Activated B cell treated with CpG ODN at 0.5 μM for 24 hours (primary cell): ENCODE measurements at places on chromosomes 11 and 22.

- H3K4me1 ChIP-seq, result no peaks in the 10 kb centered on the region
- no peak for DNase-seq
- H3K36me3 ChIP-seq, result no peaks in the 10 kb centered on the region
- H3K4me3 ChIP-seq, result no peak overlapping the region
Measured at GRCh38 chr11:112523477-112523876, 262.8 kb upstream of the PLET1 start.

DNA sequence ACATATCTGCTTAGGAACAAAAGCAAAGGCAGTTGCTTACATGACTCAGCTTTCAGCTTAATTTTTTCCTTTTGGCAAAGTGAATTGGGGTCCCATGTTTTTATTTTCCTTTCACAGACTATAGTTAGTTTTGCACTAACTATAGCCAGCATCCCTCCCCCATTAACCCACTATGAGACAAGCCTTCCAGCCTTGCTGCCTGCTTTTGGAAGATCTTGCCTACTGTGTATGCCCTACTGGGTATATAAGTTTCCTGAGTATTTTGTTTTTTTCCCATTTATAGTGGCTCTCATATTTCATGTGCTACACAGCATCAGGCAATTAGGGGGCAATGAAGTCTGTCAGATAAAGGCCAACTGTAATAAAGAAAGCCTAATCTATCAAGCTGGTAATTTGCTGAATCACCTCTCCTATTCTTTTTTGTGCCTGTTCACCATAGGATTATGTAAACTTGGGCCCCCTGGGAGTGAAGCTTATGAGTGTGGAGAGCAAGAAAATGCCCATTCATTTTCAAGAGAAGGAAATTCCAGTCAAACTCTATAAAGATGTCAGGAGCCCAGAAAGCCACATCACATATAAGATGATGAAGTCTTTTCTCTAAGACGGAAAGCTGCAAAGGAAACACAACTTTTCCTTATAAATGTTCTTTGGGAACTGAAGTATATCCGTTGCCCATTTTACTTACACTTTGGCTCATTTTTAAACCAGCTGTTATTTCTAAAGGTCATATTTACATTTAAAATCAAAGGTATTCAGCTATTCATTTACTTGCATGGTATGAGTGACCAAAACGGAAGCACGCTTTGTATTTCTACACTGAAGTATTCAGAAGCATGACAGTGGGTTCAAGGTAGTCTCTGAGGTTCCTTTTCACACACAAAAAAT is 64.0 kb downstream of the CCDC83 start:
- no peak overlapping the region for H3K27ac ChIP-seq
- peaks cover 20% of the 10 kb centered on the region for H3K27me3 ChIP-seq
- H3K36me3 ChIP-seq, result no peaks in the 10 kb centered on the region
- no peak for DNase-seq
- no peaks in the 10 kb centered on the region for H3K4me1 ChIP-seq

GRCh38 chr11:50298182-50298988 is 265.7 kb downstream of the OR4C45 start:
- no peaks in the 10 kb centered on the region for H3K4me1 ChIP-seq
- no peak overlapping the region for H3K4me3 ChIP-seq
- no peaks in the 10 kb centered on the region for H3K27me3 ChIP-seq
- H3K36me3 ChIP-seq, result no peaks in the 10 kb centered on the region
- DNase-seq, result no peak
- no peak overlapping the region for H3K27ac ChIP-seq

- DNase-seq, result no peak
- H3K36me3 ChIP-seq, result peaks cover 61% of the 10 kb centered on the region
- no peak overlapping the region for H3K4me3 ChIP-seq
- no peaks in the 10 kb centered on the region for H3K27me3 ChIP-seq
Measured at GRCh38 chr22:47042861-47043496, 280.5 kb downstream of the TBC1D22A start.

- peaks cover 9% of the 10 kb centered on the region for H3K4me1 ChIP-seq
- H3K36me3 ChIP-seq, result no peaks in the 10 kb centered on the region
- H3K4me3 ChIP-seq, result no peak overlapping the region
- H3K27ac ChIP-seq, result no peak overlapping the region
Measured at GRCh38 chr11:26186389-26186788, 145.5 kb upstream of the ANO3 start.

GRCh38 chr11:44742508-44743246 is 15.9 kb downstream of the TSPAN18 start:
- H3K4me3 ChIP-seq, result no peak overlapping the region
- no peaks in the 10 kb centered on the region for H3K36me3 ChIP-seq
- no peak for DNase-seq

DNA sequence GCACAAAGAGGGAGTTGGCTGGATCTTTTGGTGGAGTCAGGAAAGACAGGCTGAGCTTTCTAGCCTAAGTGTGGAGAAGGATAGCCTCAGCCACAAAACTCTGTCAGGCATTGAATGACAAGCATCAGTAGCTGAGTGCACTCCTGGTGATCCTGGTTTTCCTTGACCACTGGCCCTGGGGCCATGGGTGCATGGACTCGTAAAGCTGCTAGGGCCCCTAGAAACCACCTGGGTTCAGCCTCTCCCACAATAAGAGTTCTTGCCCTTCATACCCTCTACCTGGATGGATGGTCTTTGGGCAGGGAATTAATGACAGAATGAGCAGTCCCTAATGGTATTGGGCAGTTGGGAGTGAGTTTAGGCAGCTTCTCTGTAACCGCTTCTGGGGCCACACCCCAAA is 22.9 kb downstream of the TUB start:
- H3K27ac ChIP-seq, result no peak overlapping the region
- no peaks in the 10 kb centered on the region for H3K27me3 ChIP-seq
- no peaks in the 10 kb centered on the region for H3K4me1 ChIP-seq
- H3K4me3 ChIP-seq, result no peak overlapping the region
- no peak for DNase-seq
- H3K36me3 ChIP-seq, result peaks cover 57% of the 10 kb centered on the region

- H3K36me3 ChIP-seq, result no peaks in the 10 kb centered on the region
- H3K4me1 ChIP-seq, result no peaks in the 10 kb centered on the region
- H3K27me3 ChIP-seq, result peaks cover 6% of the 10 kb centered on the region
Measured at GRCh38 chr11:86625544-86625943, 46.9 kb downstream of the ME3 start.

DNA sequence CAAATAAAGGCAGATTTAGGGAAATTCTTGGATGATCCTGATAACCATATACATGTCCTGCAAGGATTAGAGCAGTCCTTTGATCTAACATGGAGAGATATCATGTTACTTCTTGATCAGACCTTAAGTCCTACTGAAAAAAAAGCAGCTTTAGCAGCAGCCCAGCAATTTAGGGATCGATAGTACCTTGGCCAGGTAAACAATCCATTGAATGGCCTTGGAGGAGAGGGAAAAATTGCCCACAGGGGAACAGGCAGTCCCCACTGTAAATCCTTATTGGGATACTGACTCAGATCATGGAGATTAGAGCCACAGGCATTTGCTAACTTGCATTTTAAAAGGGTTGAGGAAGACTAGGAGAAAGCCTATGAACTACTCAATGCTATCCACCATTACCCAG is 47.8 kb downstream of the PRSS23 start:
- no peak for DNase-seq
- no peak overlapping the region for H3K4me3 ChIP-seq

DNA sequence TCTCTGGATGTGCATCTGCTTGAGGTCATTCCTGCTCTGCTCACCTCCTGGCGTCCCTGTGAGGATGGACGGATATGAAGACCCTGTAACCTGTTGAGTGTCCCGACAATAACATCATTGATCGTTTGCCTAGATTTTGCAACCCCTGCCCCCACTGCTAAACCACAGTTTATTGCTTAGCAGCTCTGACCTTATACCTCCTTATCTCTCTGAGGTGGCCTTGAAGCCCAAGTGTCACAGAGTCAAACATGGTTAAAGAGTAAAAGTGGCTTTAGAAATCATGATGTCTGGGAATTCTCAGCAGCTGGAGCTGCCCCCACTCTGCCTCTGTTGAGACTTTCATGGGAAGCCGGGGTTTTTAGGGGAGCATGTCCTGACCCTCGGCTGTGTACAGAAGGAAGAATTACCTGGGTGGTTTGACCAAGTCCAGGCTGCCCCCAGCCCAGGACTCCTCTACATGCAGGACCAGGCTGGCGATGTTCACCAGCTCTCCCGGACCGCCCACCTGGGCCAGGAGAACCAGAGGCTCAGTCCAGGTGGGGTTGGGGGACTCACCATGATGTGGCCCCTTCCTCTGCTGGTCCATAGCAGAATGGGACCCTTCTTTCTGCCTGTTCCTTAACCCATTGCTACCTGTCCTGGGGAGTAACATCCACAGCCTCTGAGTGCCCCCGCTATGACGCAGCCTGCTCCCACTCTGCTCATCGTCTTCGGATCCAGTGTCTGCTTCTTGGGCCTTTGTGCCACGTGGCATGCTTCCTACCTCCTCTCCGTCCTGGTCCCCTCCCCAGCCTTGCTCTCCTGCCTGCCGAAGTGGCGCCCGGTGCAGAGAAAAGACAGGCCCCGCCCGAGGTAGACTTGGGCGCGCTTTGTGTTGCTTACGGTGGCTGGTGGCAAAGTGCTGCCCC is 33.4 kb upstream of the FTH1 start:
- H3K4me1 ChIP-seq, result peaks cover 3% of the 10 kb centered on the region
- H3K36me3 ChIP-seq, result peaks cover 14% of the 10 kb centered on the region
- no peak overlapping the region for H3K27ac ChIP-seq
- DNase-seq, result no peak

- no peak for DNase-seq
- no peaks in the 10 kb centered on the region for H3K36me3 ChIP-seq
- H3K4me1 ChIP-seq, result peaks cover 15% of the 10 kb centered on the region
- H3K27ac ChIP-seq, result no peak overlapping the region
- H3K27me3 ChIP-seq, result peaks cover 17% of the 10 kb centered on the region
Measured at GRCh38 chr11:13897646-13898276, 64.8 kb upstream of the SPON1 start.

DNA sequence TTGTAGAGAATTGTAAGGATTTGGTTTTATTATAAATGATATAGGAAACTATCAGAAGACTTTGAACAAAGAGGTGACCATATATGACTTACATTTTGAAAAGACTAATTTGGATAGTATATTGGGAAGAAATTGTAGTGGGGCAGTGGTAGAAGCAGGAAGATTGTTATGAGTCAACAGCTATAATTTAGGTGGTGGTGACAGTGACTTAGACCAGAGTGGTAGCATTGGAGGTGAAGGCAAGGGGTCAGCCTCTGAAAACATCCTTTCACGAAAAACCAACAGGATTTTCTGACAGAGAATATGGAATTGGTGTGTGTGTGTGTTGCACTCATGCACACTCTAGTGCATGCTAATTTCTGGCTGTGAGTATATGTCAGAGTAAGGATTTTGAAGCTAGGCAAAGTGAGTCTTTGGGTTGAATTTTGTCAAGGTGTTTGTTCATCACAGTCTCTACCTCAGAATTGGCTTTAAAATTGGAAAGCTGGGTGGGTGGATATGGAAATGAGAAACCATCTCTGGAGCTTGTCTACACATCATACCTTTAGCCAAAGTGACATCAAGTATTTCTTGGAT is 8.2 kb upstream of the HBE1 start:
- H3K4me1 ChIP-seq, result no peaks in the 10 kb centered on the region
- H3K27ac ChIP-seq, result no peak overlapping the region
- no peak for DNase-seq
- H3K27me3 ChIP-seq, result no peaks in the 10 kb centered on the region

DNA sequence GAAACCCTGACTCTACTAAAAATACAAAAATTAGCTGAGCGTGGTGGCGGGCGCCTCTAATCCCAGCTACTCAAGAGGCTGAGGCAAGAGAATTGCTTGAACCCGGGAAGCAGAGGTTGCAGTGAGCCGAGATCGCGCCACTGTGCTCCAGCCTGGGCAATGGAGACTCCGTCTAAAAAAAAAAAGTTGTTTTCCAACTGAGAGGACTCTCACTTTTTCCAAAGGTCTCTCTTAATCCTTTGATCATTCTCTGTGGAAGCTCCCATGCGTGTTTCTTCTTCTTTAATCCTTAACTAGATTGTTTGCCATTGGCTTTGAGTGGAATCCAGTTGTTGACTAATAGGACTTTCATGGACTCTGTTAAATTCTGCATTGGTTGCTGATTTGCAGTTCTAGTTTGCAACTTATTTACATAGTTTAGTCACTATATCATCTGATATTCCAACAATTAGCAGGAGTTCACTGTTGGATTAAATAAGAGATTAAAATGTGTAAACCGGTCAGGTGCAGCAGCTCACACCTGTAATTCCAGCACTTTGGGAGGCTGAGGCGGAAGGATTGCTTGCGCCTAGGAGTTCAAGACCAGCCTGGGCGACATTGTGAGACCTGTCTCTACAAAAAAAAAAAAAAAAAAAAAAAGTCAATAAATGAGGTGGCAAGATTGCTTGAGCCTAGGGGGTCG is 79.7 kb downstream of the C22orf31 start:
- no peaks in the 10 kb centered on the region for H3K4me1 ChIP-seq
- no peak overlapping the region for H3K27ac ChIP-seq
- no peak for DNase-seq
- no peak overlapping the region for H3K4me3 ChIP-seq
- H3K36me3 ChIP-seq, result no peaks in the 10 kb centered on the region
- H3K27me3 ChIP-seq, result peaks cover 18% of the 10 kb centered on the region

- no peak for DNase-seq
- peak overlapping the region; percentile 18 for H3K27ac ChIP-seq
- H3K36me3 ChIP-seq, result peaks cover 89% of the 10 kb centered on the region
- H3K4me1 ChIP-seq, result peaks cover 3% of the 10 kb centered on the region
- no peaks in the 10 kb centered on the region for H3K27me3 ChIP-seq
Measured at GRCh38 chr22:31327806-31328543, 18.2 kb downstream of the PATZ1 start.

DNA sequence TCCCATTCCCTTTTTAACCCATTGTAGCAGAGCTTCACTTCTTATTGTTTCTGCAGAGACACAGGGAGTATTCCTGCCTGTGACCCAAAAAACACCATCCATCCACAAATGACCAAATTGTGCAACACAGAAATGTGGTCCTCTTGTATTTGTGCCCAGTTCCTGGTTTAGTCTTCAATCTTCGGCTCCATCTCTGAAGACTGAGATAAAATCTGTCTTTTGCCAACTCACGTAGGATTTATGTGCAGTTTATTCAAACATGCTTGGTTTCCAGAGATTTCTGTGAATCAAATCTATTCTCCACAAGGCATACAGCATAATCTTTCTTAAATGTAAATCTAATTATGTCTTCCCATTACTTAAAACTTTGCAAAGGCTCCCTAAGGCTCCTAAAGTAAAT is 307.0 kb downstream of the AASDHPPT start:
- H3K4me3 ChIP-seq, result no peak overlapping the region
- no peak overlapping the region for H3K27ac ChIP-seq
- DNase-seq, result no peak
- H3K36me3 ChIP-seq, result no peaks in the 10 kb centered on the region
- H3K4me1 ChIP-seq, result no peaks in the 10 kb centered on the region

GRCh38 chr11:114977651-114978050 is 299.3 kb downstream of the NXPE2 start:
- no peaks in the 10 kb centered on the region for H3K4me1 ChIP-seq
- no peak overlapping the region for H3K4me3 ChIP-seq
- DNase-seq, result no peak
- H3K27ac ChIP-seq, result no peak overlapping the region
- no peaks in the 10 kb centered on the region for H3K36me3 ChIP-seq
- no peaks in the 10 kb centered on the region for H3K27me3 ChIP-seq

DNA sequence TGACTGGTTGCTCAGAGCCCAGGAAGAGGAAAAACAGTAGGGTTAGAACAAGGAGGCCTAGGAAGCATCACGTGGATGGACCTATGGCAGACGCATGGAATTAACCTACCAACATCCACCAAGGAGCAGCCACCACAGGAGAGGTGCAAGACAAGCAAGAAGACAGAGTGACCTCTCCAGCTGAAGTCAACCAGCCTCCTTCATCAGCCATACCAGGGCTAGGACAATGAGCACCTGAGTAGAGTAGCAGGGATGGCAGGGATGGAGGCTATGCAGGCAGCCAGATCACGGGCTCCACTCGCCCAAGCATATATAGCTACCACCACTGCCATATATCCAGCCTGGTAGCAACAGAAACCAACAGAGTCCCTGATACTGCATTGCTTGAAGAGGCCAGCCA is 202.1 kb upstream of the B3GAT1 start:
- no peaks in the 10 kb centered on the region for H3K4me1 ChIP-seq
- H3K4me3 ChIP-seq, result no peak overlapping the region
- no peak overlapping the region for H3K27ac ChIP-seq
- H3K36me3 ChIP-seq, result no peaks in the 10 kb centered on the region
